ENCODE measurements at places on chromosomes 7 and 10. TPM values are rescaled to one million over a fixed set of nuclear protein-coding genes. Genes with fewer than 3 reads are reported as not detected.

Gene NODAL
- total RNA-seq: not detected

Gene GAD2
- total RNA-seq: not detected

Gene ALDH18A1
- total RNA-seq: 108 TPM

Gene NRG3
- not detected for total RNA-seq

Gene ITGB8
- 25.4 TPM for total RNA-seq

Gene GARIN1A
- 0.86 TPM for total RNA-seq

Gene SERPINE1
- total RNA-seq: 4.6 TPM
